ENCODE measurements at places on chromosomes 6 and 20.
A peak's percentile ranks its signal among the peaks of the same experiment; 100 is the strongest.

DNA sequence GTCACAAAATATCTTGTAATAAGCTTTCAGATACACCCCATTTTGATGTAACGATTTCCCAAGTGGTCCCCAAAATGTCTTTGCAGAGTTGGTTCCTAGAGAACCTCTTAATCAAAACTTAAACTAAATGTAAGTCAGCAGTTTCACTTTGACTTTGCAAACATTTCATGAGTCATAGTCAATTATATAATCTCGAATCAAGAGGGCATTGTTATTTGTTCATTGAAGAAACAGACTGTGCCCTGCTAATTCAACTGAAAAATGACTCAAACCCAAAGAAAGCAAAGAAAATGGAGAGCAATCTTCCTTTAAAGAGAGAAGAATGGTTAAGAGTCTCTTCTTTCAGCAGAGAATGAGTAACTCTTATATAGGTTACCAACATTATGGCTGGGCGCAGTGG is 58.3 kb downstream of the IPCEF1 start:
- DNase-seq: peak; percentile 58

- peak; percentile 68 for DNase-seq
These were observed 66.8 kb upstream of the BTBD3 start for GRCh38 chr20:11850901-11851300.

- DNase-seq: peak; percentile 50
These were observed 42.6 kb downstream of the DSTN start for GRCh38 chr20:17612287-17612991.

DNA sequence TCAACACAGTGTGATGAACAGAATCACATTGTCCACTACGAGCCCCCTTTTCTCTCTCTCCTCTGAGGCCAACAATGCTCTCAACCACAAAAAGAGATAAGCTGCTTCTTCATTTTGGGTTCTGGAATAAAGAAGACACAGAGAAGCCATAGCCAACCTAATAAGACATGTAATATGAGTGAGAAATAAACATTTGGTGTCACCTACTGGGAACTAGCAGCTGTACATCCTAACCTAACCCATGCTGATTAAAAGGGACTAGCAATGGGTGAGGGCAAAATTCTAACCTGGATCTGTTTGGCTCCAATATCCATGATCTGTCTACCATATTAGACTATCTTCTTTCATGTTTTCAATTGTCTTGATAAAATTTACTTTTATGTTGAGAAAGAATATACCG is 369.1 kb upstream of the MARCKS start:
- DNase-seq: no peak

GRCh38 chr20:62196286-62196685 is 13.5 kb downstream of the MTG2 start:
- DNase-seq: no peak

DNA sequence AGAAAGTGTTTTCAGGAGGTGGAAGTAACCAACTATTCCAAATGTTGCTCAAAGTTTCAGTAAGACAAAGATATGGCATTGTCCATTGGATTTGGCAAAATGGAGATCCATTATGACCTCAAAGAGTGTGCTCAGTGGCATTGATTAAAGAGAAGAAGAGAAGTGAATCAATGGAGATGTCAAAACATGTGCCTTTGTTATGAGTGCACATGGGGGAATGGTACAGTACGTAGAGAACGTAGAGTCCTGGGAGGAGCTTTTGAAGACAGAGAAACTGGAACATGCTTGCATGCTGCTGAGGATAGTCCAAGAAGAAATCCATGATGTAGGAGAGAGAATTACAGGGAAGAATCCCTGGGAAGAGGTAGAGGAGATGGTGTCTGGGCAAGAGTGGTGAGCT is 42.0 kb upstream of the PAX1 start:
- DNase-seq: no peak

DNA sequence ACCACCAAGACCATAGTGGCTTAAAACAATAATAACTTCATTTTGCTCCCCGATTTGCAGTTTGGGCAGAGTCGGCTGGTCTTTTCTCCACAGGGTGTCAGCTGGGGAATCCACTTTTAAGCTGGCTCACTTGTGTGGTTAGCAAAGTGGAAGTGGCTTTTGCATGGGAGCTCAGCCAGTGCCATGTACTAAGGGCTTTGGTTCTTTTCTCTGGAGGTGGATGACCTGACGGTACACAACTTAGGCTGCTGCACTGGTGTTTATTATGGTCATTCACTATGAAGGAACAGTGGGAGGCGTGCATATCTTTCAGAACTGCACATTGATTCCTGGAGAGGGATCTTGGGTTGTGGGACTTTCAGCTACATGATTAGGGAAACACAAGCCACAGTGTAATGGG is 141.0 kb downstream of the OR2B2 start:
- DNase-seq: no peak

GRCh38 chr6:166456395-166457156 is 73.8 kb upstream of the MPC1 start:
- peak; percentile 5 for DNase-seq

Data from IMR-90 (cell line).